ENCODE measurements at places on chromosomes 2 and 18.

GRCh38 chr18:48815581-48816324 is 135.0 kb downstream of the SMAD7 start:
- DNase-seq, result no peak

DNA sequence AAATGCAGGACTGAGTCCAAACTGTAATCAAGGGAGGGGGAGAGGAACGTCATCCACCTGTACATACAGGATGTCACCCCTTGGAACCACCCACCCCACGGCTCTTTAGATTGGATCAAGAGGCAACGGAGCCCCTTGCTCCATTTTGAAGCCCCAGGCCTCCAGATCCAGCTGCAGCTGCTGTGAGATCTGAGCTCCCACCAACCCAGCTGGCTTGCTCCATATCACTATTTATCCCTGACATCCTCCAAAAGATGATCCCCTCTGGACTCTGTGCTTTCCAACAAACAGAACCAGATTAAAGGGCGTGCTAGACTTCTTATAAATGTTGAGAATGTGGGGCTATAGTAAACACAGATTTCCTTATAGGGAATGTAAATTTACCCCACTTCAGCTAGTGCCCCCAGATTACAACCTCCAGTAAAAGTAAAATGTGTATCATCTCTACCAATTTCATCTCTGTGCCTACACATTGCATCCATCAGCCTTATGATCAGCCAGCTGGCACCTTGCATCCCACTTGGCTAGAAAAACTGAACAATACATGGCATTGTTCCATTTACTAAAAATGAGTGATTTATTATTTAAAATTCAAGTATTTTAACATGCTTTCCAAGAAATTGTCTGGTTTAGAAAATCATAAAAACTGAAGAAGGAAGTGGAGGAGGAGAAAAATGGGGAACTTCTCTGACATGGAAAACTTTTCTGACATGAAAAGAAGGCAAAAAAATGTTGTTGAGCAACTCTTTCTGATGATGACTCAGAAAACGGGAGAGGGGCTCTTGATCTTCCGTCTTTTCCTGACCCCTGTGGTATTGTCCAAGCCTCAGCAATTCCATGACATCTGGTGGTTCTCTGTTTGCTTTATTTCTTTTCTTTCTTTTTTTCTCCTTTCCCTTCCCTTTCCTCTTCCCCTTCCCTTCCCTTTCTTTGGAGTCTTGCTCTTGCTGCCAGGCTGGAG is 262.6 kb upstream of the THUMPD2 start:
- no peak for DNase-seq

- no peak for DNase-seq
These were observed 223.3 kb upstream of the ATP5MC3 start for GRCh38 chr2:175404839-175405238.

- DNase-seq, result no peak
These were observed 111.5 kb upstream of the THSD7B start for GRCh38 chr2:136653861-136654260.

GRCh38 chr2:120858361-120859106 is 122.9 kb downstream of the GLI2 start:
- DNase-seq, result no peak

GRCh38 chr18:12333506-12334290 is 25.7 kb downstream of the TUBB6 start:
- DNase-seq, result no peak

GRCh38 chr2:204982303-204982702 is 437.0 kb downstream of the PARD3B start:
- DNase-seq, result no peak

DNA sequence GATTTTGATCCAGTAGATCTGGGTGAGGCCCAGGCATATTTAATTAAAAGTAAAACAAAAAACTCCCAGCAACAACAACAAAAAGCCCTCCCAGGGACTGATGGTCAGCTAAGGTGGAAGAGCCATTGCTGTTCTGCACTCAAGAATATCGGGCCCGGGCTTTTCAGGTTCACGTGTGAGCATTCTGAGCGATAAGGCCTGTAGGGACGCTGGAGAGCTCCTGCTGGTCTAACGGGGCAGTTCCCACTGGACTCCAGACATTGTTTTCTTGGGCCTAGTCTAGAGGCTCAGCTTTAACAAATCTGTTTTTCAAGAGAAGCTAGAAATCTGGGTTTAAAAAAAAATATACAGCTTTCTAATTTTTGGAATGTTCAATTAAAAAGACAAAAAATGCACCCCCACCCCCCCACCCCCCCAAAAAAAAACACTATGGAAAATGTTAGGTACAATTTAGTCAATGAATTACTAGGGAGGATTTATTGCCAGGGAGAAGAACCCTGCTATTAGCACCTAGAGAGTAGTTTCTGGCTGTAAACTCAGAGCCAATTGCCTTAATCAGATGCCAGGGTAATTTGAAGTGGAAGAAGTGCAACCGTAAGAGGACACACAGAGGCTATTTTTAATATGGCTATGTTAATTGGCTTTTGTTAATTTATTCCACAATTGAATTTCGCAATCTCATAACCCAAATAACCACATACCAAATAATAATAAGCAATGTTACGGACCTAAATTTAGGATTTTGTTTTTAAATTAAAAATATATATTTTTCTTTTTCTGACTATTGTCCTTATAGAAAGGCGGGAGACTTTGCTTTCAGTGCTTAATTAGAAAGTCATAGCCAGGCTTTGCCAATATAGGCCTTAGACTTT is 78.9 kb downstream of the MAP4K4 start:
- DNase-seq, result no peak

DNA sequence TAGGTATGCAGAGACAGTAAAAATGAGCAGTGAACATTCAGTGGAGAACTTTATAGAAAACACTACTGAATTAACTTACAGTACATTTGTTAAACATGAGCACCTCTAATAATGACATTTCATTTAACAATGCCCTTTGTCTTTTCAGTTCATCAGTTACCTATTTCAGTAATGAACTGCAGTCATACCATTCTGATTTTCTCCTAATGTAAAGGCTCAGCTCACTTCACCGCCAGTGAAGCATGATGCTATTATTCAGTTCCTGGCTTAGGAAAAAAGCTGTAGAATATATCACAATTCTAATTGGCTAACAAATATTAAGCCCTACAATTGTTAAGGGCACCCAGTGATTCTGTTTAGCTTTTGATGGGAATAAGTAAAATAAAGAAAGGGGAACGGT is 37.1 kb upstream of the CCDC93 start:
- no peak for DNase-seq

GRCh38 chr2:102044967-102045489 is 53.3 kb downstream of the IL1R2 start:
- DNase-seq, result no peak

DNA sequence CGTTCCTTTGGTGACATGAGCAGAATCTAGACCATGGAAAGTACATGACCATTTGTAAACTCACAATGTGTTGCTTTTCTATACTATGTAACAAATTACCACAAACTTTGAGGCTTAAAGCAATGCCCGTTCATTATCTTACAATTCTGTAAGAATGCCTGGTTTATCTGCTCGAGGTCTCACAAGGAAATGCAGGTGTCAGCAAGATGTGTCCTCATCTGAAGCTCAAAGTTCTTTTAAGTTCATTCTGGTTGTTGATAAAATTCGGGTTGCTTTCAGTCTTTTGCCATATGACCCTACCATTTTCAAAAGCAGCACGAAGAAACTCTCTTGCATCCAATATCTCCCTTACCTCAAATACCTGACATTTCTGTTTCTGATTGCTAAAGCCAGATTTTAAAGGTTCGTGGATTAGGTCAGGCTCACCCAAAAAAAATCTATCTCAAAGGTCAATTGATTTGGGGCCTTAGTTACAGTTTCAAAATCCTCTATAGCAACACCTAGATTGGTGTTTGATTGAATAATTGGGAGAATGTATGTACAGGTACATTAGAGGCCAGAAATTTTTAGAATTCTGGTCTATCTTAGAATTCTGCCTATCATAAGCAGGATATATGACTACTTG is 125.9 kb downstream of the TMEM131 start:
- no peak for DNase-seq

GRCh38 chr2:134621939-134622705 is 96.7 kb downstream of the TMEM163 start:
- DNase-seq, result no peak

DNA sequence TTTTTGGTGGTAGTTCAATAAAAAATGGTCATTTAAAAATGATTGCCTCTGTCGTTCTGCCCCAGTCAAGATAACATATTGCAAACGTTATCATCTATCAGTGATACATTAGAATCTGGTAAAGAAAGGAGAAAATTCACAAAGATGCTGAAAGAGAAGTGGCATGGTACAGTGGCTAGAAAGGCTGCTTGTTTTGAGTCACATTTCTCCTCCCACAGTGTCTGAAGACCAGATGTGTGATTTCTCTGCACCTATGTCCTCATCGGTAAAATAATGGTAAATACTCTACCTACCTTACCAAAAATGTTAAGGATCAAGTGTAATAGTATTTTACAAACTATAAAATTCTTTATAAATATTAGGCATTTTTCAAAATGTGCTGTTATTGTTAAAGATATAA is 76.1 kb upstream of the NOSTRIN start:
- DNase-seq, result no peak

DNA sequence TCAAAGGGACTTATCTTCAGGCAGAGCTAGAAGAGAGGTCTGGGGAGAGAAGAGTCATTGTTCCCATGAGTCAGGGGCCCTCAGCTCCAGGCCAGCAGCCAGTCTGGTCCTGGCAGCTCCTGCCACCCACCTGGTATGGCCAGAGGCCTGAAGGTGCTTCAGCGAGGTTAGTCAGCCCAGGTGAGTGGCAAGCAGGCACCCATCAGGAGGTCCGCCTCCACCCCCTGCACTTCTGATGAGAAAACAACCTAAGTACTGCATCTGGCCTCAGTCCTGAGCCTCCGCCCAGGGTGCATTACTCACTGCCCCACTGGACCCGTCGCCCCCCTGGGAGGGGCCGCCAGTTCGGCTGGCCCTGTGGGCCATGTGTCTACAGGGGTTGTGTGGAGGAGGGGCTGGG is 130.2 kb downstream of the INHBB start:
- DNase-seq, result no peak

DNA sequence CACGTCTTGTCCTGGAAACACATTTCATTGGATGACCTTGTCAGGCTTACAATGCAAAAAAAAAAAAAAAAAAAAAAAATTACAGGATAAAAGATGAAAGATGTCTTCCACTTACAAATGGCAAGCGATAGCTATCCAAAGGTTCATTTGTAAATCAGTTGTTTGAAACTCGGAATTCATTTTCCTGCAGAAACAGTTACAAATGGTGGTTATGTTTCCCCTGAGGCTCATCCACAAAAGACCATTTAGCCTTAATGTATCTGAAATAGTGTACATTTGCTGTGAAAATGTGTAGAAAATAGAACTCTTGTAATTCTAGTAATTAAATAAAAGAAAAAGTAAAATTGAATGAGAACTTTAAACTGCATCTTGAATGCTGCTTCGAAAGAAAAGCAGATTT is 25.9 kb downstream of the DPP10 start:
- DNase-seq, result no peak

GRCh38 chr2:61157371-61158003 is 4.5 kb upstream of the C2orf74 start:
- no peak for DNase-seq

GRCh38 chr18:55355223-55355622 is 232.8 kb downstream of the TCF4 start:
- no peak for DNase-seq

DNA sequence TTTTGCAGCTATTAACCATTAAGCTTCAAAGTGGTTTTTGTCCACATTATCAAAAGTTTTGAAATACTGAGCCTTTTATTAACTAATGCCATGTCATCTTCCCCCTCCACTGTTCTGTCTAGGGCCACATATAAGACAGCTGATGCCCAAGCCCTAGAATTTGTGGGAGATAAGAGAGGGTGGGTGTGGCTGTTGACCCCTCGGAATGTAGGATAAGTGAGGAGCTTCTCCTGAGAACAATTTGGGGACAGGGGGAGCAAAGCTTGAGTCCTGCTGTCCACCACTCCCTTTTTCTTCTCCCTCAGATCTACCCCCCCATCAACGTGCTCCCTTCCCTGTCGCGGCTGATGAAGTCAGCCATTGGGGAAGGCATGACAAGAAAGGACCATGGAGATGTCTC is 14.3 kb upstream of the ANKRD53 start:
- no peak for DNase-seq

DNA sequence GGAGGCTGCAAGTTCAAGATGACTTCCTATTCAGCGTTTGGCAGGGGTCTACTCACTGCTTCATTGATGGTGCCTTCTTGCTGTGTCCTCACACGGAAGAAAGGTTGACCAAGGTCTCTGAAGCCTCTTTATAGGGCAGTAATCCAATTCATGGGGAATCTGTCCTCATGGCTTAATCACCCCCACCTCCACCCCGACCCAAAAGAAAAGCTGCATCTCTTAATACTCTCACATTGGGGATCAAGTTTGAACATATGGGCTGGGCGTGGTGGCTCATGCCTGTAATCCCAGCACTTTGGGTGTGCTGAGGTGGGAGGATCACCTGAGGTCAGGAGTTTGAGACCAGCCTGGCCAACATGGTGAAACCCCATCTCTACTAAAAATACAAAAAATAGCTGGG is 36.4 kb upstream of the HNMT start:
- DNase-seq, result no peak

GRCh38 chr2:13858626-13859025 is 773.9 kb upstream of the LRATD1 start:
- DNase-seq, result no peak

DNA sequence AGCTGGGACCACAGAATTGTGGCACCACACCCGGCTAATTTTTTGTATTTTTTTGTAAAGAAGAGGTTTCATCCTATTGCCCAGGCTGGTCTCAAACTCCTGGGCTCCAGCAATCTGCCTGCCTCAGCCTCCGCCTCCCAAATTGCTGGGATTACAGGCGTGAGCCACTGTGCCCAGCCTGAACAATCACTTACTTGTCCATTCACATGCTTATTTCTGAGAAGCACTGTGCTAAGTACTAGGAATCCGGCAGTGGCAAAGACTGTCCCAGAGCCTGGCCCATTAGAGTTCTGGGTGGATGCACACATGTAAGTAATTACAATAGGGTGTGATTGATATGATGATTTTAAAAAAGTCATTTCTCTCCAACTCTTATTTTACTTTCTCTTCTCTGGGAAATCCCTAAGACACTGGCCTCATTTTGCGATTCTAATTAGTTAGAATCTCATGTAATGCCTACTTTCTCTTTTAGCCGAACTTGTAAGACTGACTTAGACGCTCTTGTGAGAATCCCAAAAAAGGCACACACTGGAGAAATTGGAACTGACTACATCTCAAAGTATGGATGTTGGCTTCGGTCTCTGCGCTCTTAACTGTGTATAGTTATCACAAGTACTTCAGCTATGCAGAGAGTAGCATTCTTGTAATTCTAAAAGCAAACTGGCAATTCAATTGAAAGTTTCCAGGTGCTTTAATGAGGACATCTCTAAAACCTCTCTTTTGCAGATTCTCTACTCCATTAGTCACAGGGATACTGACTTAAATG is 567.7 kb downstream of the DCC start:
- no peak for DNase-seq

Measured in stimulated activated CD4-positive, alpha-beta T cell treated with anti-CD3 and anti-CD28 coated beads, Interleukin-1b, Interleukin-23, amount 100 ng/mL, for 48 hours (primary cell).